ENCODE measurements at places on chromosomes 13 and 19.

DNA sequence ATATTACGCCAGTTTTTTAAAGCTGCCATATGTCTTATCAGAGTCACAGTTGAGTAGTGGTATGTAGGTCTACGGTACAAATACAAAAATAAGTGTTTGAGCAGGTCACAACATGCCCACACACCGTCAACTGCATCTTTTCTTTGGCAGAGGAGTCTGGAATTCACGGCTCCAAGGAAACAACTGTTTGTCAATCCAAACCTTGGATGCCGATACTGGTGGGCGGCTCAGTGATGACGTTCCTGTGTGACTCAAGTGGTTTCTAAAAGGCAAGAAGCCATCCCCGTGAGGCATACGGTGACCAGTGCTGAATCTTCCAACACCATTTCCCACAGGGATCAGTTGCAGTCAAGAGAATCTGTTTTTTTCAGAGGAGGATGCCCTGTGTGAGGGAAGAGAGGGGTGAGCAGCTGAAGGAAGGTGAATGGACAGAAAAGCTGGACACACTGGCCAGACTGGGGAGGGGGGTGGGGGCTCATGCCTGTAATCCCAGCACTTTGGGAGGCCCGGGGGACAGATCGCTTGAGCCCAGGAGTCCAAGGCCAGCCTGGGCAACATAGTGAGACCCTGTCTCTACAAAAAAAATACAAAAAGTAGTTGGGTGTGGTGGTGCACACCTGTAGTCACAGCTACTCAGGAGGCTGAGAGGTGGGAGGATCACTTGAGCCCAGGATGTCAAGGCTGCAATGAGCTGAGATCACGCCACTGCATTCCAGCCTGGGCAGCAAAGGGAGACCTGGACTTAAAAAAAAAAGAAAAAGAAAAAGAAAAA lies 22.8 kb upstream of the CEBPG start:
- no peak for DNase-seq

DNA sequence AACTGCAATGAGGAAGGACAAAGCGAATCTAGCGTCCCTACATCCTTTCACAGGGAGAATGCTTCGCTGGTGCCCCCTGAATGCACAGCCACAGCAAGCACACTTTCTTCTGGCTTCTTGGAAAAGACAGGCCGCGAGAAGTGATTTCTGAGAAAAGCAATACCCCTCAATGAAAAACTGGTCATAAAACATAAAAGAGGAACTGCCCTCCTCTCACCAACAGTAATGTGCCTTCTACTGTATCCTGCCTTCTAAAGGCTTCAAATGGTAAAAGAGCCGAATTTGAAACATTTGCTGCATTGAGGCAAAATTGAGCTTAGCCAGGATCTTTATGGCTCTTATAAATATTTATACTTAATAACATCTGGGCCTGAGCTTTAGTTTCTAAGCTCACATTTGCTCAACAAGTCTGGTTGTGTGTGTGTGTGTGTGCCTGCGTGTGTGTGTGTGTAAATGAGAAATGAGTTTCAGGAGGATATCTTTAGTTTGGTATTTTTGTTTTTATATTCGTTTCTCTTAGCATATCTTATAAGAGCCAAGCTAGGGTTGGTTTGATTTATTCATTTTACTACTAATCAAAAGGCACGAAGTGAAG lies 246.1 kb upstream of the MAB21L1 start:
- no peak for DNase-seq

GRCh38 chr13:30800107-30800506 lies 64.8 kb downstream of the ALOX5AP start:
- no peak for DNase-seq

GRCh38 chr13:44063881-44064280 lies 184.2 kb downstream of the LACC1 start:
- no peak for DNase-seq

DNA sequence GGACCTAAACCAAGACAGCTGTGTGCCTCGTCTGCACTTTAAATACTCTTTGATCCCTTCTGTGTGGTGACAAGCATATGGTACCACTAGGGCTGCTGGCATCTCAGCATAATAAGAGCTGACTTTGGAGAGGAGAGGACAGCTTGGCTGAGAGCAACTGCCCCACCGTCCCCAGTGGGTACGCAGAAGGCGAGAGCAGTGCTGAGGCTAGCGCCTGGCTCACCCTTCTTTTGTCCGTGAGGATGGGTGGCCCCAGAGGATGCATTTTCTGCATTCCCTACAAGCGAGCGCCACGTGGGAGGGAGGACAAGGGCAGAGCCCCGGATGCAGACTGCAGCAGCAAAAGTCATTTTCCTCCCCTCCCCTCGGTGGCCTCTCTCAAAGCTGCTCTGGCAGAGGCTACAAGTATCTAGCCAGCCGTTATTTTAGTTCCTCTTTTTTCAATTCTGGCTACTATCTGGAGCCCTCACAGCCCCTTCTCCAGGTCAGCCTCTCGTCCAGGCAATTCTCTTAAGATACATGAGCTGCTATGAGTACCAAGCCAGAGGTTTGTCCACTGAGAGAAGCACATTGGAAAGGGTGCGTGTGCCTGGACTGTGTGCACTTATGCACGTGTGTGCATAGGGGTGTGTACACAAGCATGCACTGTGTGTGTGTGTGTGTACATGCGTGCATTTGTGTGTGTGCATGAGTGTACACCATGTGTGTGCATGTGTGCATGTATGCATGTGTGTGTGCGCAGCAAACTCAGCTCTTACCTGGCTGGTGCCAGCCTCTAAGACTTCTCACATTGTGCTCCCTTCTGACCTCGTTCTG lies 51.3 kb downstream of the RAB20 start:
- no peak for DNase-seq

DNA sequence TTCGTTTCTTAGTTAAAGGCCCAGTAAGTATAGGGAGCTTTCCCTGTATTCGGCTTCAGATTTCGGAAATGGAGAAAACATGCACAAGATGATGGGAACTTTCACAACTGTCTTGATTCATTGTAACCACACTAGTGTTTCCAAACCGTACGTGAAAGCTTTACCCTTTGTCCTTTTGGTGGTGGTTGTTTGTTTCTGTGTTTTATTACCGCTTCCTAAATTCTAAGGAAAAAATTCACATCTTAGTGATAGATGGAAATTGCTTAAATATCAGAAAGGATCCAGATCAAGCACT lies 504 bp upstream of the VWA8 start:
- DNase-seq, result no peak

DNA sequence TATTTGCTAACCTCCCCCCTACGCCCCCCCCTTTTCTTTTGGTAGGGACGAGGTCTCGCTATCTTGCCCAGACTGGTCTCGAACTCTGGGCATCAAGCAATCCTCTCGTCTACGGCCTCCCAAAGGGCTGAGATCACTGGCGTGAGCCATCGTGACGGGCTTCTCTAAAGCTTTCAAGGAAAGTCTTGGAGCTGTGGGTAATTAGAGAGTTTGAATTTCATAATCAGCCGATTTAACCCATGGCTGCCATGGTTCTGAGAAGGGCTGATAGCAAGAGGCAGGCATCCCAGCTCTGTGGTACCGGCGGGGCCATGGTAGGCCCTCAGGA lies 679 bp upstream of the ABHD8 start:
- no peak for DNase-seq

DNA sequence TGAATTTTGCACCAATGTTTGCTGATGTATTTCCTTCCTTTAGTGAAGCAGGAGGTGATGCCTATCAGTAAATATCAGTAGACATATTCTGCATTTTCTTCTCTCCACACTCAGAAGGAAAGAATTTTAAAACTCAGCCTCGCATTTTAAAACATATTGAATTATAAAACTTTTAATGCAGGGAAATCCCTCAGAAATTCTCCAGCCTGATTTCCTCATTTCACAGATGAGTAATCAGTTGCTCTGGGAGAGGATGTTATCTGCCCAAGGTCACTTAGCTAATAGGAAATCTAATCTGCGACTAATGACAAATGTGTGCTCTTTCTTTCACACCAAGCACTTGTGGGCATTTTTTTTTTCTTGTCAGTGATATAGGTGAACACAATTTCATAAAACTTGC lies 320.6 kb downstream of the ITGBL1 start:
- DNase-seq, result no peak

DNA sequence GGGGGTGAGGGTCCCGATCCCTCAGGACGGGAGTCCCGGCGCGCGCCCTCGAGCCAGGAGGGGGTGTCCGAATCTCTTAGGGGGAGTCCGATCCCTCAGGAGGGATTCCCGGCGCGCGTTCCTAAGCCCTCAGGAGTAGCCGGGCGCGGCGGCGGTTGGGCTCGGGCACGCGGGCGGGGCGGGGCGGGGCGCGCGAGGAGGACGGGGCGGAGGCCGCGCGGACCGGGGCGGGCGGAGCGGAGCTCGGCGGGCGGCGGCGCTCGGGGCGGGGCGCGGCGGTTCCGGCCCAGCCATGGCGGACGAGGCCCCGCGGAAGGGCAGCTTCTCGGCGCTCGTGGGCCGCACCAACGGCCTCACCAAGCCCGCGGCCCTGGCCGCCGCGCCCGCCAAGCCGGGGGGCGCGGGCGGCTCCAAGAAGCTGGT lies at the start of gene CUL4A:
TSS of gene CUL4A (plus strand) at position 278 of the 423 bp plus-strand sequence. CDS start at position 293, 15 bp downstream.
- peak; percentile 76 for DNase-seq

GRCh38 chr13:97631158-97631557 lies 197.2 kb downstream of the RAP2A start:
- DNase-seq, result no peak

DNA sequence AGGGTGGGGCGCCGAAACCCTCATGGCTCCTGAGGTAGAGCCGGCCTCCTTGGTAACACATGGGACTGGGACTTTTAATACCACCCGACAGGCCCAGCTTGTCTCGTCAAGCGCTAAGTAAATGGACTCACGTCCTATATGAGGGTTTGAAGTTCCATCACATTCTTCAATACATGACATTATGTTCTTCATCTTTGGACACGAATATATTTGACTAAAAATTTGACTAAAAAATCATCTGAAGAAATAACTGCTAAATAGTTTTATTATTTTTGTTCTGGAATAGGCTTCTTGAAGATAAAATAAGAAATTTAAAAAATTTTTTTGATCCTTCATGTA lies 335 bp upstream of the ZNF607 start:
- no peak for DNase-seq

GRCh38 chr19:39110263-39110967 lies 15.2 kb upstream of the PAK4 start:
- DNase-seq, result peak; percentile 75

GRCh38 chr13:30143666-30144400 lies 163.5 kb downstream of the KATNAL1 start:
- DNase-seq, result no peak

GRCh38 chr19:55225415-55225958 lies 3.1 kb downstream of the TMEM86B start:
- DNase-seq, result no peak

DNA sequence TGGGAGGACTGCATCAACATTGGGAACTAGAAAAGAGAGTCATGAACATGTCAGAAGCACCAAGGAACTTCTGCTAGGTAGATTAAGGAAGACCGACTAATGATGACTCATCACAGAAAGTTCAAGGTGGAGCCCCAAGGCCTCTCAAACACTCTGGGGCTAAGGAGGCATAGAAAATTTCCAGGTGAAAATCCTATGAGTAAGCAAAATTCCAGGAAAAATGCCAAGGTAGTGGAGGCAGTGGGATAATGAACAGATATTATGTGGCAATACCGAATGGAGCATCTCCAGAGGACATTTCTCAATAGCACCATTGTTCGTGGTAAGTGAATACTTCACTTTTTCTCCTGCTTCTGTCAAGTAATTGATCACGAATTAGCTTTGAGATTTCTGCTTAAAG lies 336.5 kb downstream of the MZT1 start:
- no peak for DNase-seq

- DNase-seq, result no peak
Observed at GRCh38 chr13:64925727-64926126, 2304.4 kb downstream of the PCDH9 start.

GRCh38 chr13:68168448-68168847 lies 938.3 kb upstream of the PCDH9 start:
- no peak for DNase-seq

DNA sequence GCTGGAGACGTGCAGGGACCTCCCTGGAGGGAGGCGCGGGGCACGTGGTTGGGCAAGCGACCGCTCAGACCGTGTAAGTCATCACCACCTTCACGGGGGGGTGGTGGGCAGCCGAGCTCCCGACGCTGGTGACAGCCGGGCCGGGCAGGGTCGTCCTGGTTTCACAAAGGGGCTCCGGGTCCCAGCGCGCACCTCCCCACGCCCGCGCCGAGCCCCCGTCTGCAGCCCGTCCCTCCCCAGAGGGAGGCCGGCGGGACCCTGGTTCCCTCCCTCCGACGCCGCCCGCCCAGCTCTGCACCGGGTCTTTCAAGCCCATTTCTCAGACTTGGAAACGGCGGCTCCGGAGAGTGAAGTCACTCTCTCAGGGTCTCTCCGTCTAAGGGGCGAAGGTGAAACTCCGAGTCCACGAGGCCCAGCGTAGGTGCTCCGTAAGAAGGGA lies 729 bp upstream of the ARID3A start:
- no peak for DNase-seq

- no peak for DNase-seq
Observed at GRCh38 chr13:21511849-21512248, 52.7 kb upstream of the ZDHHC20 start.

DNA sequence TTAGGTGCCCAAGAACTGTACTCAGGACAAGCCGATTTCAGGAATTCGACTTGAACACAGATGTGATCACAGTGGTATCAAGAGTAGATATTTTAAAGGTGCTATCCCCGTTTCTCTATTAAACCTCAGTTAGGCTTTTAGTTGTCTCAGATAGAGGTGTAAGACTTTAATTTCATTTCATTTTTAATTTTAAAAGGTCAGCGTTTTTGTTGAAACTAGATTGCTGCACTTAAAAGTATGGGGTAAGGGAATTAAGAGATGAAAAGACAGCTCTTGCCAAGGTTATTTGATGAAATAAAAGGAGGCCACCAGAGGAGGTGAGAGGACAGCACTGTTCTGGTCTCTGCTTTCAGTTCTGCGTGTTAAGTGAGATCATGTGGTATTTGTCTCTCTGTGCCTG lies 48.6 kb downstream of the SPATA13 start:
- DNase-seq, result no peak

DNA sequence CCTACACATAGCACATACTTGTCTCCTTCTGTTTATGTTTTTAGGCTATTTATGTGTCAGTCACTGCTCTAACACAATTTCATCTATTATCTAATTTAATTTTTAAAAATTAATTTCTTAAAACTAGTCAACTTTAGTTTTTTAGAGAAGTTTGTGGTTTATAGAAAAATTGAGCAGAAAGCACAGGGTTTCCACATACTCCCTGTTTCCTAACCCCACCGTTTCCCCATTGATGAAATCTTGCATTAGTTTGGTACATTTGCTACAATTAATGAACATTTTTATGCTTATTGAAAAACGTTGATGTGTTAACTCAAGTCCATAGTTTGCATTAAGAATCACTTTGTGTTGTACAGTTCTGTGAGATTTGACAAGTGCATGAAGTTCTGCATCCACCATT lies 53.5 kb downstream of the TNFSF13B start:
- no peak for DNase-seq

DNA sequence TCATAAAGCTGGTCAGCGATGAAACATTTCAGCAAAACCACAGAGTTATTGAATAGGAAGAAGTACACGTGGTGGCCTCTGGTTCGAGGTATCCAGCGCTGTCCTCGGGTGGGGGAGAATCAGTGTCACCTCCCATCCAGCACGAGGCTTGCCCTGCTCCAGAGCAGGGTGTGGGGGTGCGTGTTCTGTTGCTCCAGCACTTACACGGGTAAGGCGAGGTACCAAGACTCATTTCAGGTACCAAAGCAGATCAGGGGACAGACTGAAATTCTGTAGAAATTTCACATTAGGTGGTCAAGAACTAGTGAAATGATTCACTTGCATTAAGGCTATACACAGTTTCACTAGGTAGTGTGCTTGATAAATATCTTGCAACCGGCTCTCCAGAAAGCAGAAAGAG lies 164.2 kb upstream of the SOX1 start:
- DNase-seq, result no peak

GRCh38 chr19:16649734-16650133 lies 10.2 kb downstream of the SMIM7 start:
- no peak for DNase-seq

Measured in activated T-cell treated with anti-CD3 and anti-CD28 coated beads, Interleukin-2, amount 50 U/mL, for 1 hour (primary cell).